ENCODE measurements at places on chromosomes 11 and 22.

DNA sequence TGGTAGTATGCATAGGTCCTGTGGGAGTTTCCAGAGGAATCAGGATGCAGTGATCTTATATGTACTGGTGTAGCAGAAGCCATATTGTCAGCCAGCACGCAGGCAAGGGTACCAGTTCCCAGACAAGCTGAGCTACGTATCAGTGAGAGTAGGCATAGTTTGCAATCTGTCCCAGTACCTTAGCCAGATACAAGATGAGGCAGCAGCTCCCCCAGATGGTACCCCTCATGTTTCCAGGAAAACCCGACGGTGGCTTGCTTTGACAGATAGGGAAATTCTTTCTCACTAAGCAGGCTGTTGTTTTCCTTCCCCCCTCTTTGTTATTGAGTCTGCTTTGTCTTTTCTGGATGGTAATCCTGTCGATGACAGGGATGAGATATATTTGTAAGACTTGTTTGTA is 109.7 kb upstream of the RRM1 start:
- no peak for DNase-seq

GRCh38 chr22:38269466-38269865 is 3.3 kb downstream of the TMEM184B start:
- no peak for DNase-seq

GRCh38 chr11:108654994-108655631 is 9.8 kb upstream of the DDX10 start:
- no peak for DNase-seq

GRCh38 chr11:3989921-3990290 is 104.7 kb upstream of the RRM1 start:
- no peak for DNase-seq

- DNase-seq = no peak
These were observed 122.3 kb downstream of the RCN1 start for GRCh38 chr11:32213223-32213622.

DNA sequence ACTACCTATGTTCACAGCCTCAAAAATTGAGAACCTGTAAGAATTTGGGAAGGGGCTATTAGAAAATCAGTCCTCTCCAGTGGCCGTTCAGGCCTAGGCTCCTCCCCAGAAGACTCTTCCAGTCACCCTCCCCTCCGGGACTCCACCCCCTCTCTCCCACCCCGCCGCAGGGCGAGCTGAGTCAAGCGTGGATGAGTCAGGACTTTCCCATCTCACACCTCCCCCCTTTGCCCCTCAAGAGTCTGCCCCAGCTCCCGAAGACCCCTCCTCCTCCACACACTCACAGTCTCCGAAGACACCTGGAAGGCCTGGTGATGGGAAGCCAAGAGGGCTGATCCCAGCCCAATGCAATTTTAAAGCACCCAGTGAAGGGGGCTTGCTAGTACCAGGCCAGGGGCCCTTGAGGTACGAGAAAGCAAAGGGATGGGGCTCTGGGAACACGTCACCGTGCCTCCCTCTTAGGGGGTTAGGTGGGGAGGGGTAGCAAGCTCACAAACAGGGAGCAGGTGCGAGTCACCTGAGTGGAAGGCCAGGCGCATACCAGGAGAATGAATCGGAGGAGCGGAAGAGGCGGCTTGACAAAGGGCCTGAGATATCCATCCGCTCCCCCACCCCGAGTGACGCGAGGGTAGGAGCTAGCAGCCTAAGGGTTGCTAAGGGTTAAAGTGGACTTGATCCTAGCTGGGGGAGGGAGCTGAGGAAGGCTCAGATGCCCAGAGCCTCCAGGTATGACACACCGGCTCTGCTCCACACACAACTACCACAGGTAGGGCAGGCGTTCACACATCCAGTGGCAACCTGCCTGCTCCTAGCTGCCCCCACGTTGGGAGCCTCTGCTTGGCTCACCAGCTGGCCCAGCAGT is 13.6 kb downstream of the BCL9L start:
- peak; percentile 47 for DNase-seq

GRCh38 chr11:67270256-67271204 is 4.3 kb downstream of the GRK2 start:
- no peak for DNase-seq

DNA sequence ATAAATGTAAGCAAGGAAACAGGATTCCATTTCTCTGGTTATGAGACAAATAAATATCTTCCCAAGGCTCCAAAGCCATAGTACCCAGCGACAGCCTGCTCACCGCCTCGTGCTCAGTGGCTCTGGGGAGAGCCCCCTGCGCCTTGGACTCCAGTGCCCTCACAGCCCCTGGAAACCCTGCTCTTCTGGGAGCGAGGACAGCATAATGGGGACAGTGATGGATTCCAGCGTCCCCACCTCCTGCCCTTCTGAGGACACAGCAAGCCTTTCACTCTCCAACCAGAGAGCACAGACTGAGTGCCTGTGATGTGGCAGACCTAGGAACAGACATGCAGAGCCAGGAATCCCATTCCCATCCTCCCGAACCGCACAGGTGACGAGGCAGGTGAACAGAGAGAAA is 660.8 kb downstream of the TBC1D22A start:
- DNase-seq = no peak

GRCh38 chr11:108752297-108752751 is 87.5 kb downstream of the DDX10 start:
- no peak for DNase-seq

- no peak for DNase-seq
These were observed 45.4 kb downstream of the MYO7A start for GRCh38 chr11:77173494-77173893.
